MCF 10A (cell line): ENCODE measurements at places on chromosomes 1 and 21. TPM values are rescaled to one million over a fixed set of nuclear protein-coding genes. Genes with fewer than 3 reads are reported as not detected.

Gene MROH7
- total RNA-seq, result 0.34 TPM in 1 of 2 replicates, not detected in the other

Gene SPATA46
- total RNA-seq, result not detected in 2 replicates

- H3K4me3 ChIP-seq, result no peak overlapping the region
- peaks cover 16% of the 10 kb centered on the region for H3K4me1 ChIP-seq
- DNase-seq, result no peak
- H3K27ac ChIP-seq, result no peak overlapping the region
- peaks cover 12% of the 10 kb centered on the region for H3K36me3 ChIP-seq
Observed at GRCh38 chr21:34969423-34970166, 79.5 kb downstream of the RUNX1 start.

DNA sequence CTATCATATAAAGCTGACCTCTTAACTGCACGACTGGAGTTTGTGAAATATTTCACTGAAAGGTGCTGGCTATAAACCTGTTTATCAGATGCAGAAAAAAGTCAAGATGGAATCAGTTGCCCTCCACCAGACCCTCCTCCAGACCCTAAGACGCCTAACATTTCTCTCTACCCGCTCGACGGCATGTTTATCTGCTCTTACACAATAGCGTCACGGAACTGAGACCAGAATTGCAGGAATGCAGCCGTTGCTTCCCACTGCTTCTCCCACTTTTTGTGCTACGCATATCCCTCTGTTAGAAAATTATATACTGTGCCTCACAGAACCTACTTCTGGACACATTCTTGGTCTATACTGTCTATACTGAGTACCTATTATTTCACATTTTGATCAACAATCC lies 28.2 kb upstream of the FAM131C start:
- H3K27me3 ChIP-seq, result peaks cover 4% of the 10 kb centered on the region
- peaks cover 4% of the 10 kb centered on the region for H3K36me3 ChIP-seq
- no peak overlapping the region for H3K27ac ChIP-seq

GRCh38 chr1:205271745-205272144 lies 44.0 kb downstream of the TMCC2 start:
- no peak overlapping the region for H3K4me3 ChIP-seq
- H3K27me3 ChIP-seq, result peaks cover 9% of the 10 kb centered on the region
- no peak for DNase-seq

DNA sequence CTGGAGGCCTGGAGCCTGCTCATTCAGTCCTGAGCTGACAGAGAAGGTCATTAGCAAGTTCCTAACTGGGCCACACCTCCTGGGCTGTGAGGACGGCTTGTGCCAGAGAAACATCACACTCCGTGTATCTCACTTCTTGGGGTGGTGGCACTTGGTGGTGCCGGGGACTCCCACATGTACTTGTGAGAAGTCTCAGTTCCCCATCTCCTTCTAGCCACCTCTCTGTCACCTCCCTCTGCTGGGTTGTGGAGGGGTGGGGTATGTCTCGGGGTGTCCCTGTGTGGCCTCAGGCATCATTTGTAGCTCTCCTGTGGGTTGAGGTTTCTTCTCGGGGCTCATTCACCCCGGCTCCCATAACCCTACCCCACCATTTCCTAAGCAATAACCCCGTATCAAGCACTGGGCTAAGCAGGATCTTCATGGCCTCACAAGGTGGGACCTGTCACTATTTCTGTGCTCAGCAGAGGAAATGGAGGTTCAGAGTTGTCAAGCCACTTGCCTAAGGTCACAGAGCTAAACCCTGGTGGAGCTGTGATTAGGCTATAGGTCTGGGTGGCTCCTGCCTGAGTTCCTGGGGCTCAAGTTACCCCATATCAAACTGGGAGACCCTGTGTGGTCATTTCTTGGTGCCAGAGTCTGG lies 62.5 kb downstream of the UBIAD1 start:
- no peaks in the 10 kb centered on the region for H3K36me3 ChIP-seq
- no peak for DNase-seq
- peaks cover 25% of the 10 kb centered on the region for H3K27me3 ChIP-seq
- H3K27ac ChIP-seq, result no peak overlapping the region
- no peaks in the 10 kb centered on the region for H3K4me1 ChIP-seq

DNA sequence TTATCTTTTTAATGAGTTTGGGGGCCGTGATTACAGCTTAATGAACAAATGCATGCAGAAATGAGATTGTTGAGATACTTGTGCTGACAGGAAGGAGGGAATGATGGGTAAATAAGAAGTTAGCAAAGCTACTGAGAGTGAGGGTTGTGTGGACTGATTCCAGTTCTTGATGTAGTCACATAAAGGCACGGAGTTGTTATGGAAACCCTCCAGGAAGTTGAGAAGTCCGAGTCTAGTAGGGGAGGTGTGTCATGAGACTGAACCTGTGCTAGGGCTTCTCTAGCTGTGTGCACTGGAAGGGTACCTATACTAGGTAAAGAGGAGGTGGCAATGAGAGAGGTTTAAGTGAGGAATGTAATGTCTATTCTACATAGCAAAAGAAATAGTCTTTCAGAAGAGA lies 475.7 kb downstream of the USP25 start:
- H3K27me3 ChIP-seq, result peaks cover 83% of the 10 kb centered on the region
- no peaks in the 10 kb centered on the region for H3K36me3 ChIP-seq
- H3K4me3 ChIP-seq, result no peak overlapping the region
- no peak for DNase-seq
- H3K27ac ChIP-seq, result no peak overlapping the region
- H3K4me1 ChIP-seq, result no peaks in the 10 kb centered on the region

Gene LEMD1
- total RNA-seq, result 1.4 TPM in 2 replicates

Gene SPRR2A
- total RNA-seq, result 7.0 and 15.0 TPM in 2 replicates
